ENCODE measurements at places on chromosomes 3 and 15.

- DNase-seq, result no peak
These were observed 762 bp upstream of the IQSEC1 start for GRCh38 chr3:13074006-13074375.

- no peak for DNase-seq
These were observed 190.8 kb downstream of the SLCO3A1 start for GRCh38 chr15:92044203-92044909.

- no peak for DNase-seq
These were observed 1039.8 kb upstream of the SEMA6D start for GRCh38 chr15:46677491-46677890.

DNA sequence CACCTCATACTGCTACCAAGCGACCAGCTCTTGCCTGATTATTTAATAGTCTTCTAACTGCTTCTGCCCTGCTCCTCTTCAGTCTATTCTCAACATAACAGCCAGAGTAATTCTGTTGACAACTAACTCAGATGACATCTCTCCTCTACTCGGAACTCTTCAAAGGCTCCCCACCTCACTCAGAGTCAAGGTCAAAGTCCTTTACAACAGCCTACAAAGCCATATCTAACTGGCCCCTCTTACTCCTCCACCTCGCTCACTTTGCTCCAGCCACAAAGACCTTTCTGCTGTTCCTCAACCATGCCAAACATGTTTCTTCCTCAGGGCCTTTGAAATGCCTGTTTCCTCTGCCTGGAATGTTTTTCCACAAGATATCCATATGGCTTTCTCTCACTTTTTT is 43.6 kb downstream of the PIK3R4 start:
- no peak for DNase-seq

DNA sequence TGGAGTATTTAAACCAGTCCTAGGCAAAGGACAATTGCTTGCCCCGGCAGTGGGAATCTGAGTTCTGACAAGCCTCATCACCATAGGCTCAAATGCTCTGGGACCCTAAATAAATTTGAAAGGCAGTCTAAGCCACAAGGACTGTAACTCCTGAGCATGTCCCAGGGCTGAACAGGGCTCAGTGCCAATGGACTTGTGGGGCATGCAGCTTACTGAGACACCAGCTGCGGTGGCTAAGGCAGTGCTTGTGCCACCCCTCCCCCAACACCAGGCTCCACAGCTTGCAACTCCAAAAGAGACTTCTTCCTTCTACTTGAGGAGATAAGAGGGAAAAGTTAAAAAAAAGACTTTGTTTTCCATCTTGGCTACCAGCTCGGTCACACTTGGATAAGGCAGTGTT is 289.7 kb upstream of the DCBLD2 start:
- DNase-seq, result no peak

GRCh38 chr15:58221591-58222241 is 83.5 kb downstream of the AQP9 start:
- no peak for DNase-seq

GRCh38 chr3:184659797-184660301 is 52.0 kb downstream of the MAGEF1 start:
- no peak for DNase-seq

DNA sequence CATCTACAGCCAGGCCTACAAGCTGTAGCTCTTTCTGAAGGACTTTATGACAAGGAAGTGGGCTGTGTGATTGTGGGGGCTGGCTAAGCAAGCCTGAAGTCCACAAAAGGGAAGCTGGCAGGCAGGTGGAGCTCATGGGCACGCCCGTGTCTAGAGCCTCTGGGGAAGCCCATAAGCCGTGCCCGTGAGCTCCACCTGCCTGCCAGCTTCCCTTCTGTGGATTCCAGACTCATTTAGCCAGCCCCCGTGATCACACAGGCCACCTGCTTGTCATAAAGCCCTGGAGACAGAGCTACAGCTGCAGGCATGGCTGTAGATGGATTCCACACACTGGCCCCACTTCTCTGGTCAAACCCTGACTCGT is 15.2 kb downstream of the EFCC1 start:
- DNase-seq, result no peak

Data from stimulated activated CD8-positive, alpha-beta memory T cell treated with anti-CD3 and anti-CD28 coated beads, Interleukin-2, amount 100 ng/mL, for 1 hour (primary cell).